HL-60 (cell line): ENCODE measurements at places on chromosomes 7 and 10.

- DNase-seq = no peak
Measured at GRCh38 chr7:91162436-91162835, 101.8 kb upstream of the FZD1 start.

- DNase-seq = no peak
Measured at GRCh38 chr10:30158325-30158960, 99.1 kb upstream of the JCAD start.

- no peak for DNase-seq
Measured at GRCh38 chr10:31460242-31460641, 141.2 kb downstream of the ZEB1 start.

DNA sequence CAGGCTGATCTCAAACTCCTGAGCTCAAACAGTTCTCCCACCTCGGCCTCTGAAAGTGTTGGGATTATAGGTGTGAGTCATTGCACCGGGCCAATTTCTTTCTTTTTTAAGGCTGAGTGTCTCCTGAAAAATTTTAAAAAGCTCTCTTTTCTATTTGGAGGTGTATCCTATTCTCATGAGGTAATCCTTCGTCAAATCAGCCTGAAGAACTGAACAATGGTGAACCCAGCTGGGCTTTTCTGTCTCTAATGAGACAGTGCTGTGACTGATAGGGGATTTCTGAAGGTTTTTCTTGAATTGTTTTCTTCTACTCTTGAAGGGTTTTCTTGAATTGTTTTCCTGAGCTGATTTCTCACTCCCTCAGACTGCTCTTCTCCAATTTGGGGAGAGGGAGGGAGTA is 30.9 kb upstream of the CALU start:
- no peak for DNase-seq

GRCh38 chr10:101290881-101291280 is 61.6 kb upstream of the LBX1 start:
- no peak for DNase-seq

GRCh38 chr7:116726149-116726548 is 54.2 kb downstream of the MET start:
- DNase-seq = no peak

- DNase-seq = no peak
Measured at GRCh38 chr10:80471001-80471400, 16.9 kb downstream of the TSPAN14 start.

GRCh38 chr7:128849804-128850490 is 12.7 kb upstream of the ATP6V1F start:
- no peak for DNase-seq

- DNase-seq = no peak
Measured at GRCh38 chr10:69326692-69327091, 48.4 kb downstream of the HK1 start.

DNA sequence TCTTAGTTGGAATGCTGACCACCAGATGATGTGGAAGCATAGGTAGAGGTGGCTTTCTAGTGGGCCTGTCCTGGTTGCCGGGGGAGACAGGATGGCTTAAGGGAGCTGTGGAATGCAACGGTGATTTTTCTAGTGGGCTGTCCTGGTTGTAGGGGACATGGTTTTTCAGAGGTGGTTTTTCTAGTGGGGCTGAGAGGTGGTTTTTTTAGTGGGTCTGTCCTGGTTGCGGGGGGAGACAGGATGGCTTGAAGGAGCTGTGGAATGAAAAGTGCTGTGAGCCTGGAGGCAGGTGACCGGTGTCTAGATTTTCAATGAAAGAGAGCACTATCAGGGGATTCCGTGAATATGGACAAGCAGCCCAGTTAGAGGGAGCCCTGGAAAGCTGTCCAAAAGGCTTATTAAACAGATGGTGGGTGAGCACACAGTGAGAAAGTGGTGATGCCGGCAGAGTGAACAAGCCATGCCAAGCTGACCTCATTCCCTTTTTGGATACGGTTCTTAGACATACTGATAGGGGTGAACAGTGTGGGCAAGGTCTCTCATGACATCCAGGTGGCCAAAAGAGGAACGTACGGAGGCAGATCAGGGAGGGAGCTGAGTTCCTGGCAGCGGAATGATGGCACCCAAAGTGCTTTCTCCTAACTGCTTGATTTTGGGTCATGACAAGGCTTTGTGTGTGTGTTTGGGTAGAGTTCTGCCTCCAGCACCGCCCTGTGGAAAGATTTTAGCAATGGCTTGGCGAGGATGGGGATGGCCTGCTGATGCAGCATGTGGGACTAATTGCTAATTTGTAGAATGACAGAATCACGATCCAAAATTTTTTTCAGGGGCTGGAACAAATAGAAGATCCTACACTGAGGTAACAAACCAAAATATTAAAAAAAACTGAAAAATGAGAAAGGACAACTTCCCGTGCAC is 126.6 kb downstream of the TMEM178B start:
- no peak for DNase-seq

DNA sequence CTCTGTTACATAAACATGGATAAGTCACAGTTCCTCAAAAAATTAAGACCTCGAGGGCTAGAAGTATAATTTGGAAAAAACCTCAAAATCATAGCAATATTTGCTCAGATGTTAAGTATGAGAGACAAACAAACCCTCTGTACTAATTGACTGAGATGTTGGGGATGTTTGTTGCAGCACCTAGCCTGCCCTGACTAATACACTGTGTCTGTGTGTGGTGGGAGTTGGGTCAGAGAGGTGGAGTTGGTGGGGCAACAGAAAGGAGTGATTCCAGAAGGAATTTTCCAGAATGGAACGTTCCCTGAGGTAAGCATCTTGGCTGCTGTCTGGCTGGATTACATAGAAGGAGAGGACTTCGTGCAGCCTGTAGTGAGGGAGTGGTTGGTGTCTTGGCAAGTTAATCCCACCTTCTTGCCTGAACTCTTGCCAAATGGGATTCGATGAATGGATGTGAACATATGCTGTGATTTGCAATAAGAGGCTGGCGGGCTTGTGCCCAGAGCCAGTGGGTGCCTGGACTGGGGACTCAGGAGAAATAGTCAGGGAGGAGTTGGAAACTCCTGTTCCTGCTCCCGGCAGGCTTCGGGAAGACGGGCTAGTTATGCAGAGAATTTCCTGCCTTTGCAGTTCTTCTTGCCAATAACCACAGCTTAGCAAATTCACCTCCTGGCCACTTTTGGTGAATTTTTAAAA is 9.3 kb upstream of the FAM180A start:
- DNase-seq = no peak

GRCh38 chr10:13348216-13349017 is at the start of gene SEPHS1:
Gene SEPHS1 (minus strand): TSS chr10:13348293. CDS start chr10:13344950, 3,343 bp downstream.
- peak; percentile 49 for DNase-seq

- DNase-seq = no peak
Measured at GRCh38 chr10:121722665-121723064, 124.4 kb upstream of the FGFR2 start.

- DNase-seq = no peak
Measured at GRCh38 chr7:111006040-111006439, 84.9 kb upstream of the LRRN3 start.

- DNase-seq = no peak
Measured at GRCh38 chr10:86944471-86944870, 12.9 kb downstream of the MMRN2 start.

DNA sequence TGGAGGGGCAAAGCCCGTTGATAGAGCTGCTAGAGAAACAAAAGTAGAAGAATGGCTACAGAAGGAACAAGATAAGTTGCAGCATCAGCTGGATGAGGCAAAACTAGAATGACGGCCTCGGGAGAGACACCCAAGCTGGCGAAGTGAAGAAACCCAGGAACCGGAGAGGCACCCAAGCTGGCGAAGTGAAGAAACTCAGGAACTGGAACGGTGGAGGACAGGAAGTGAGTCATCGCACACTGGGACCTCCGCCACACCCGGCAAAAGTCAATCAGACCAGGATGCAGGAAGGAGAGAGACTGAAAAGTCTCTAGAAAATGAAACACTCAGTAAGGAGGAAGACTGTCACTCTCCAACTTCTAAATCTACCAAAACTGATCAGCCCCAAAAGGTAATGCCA is 133.0 kb upstream of the NEBL start:
- peak; percentile 54 for DNase-seq

- DNase-seq = no peak
Measured at GRCh38 chr7:130894146-130894908, 160.3 kb upstream of the KLF14 start.

DNA sequence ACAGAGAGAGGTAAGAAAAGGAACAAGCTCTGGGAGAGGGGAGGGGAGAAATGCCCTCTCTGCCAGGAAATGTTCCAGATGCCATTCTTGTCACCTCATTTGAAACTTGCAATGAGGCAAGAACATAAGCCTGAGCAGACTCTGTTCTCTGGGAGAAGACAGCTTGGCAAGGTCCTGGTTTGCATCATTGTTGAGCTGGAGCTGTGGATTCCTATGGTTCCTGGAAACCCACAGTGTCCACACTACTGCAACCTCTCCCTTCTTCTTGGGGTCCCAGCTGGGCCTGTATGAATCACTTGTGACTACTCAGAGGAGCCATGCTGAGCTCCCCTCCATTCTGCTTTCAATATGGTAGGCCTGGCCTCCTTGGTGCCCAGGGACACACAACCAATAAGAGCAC is 60.8 kb upstream of the HECTD2 start:
- no peak for DNase-seq

DNA sequence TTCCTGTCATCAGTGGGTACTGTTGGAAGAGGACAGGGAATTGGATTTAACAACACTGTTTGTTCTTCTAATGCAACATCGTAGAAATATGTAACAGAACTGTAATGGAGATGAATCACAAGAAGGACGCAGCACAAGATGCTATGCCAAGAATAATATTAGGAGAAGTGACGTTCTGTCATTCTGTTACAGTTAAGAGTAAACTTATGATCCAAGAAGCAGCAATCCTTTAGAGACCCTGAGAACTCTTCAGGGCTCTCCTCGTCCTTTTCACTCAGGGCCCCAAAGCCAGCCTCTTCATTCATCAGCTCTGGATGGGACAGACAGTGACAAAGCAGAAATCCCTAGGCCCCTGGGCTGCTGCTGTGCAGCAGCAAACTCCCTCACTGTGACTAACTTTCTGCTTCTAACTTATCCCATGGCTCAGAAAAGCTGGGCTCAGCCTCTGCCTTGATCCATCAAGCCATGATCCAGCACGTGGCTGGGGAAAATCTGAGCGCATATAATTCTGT is 8.7 kb upstream of the IL6 start:
- no peak for DNase-seq

DNA sequence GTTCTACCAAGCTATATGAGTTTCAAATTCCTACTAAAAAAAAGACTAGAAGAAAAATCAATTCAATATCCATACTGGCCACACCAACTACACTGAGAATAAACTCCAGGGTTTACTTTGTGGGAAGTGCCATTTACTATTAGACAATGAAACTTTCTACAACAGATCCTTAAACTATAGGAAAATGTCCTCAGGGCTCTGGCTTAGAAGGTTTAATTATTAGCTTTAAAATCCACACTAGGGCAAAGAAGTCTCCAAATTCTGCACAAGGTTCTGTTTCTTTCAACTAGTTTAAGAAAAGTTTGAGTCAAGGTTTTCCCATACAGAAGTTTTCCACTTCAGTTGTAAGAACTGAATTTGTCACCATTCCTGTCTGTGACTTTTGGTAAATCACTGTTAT is 231.7 kb upstream of the CCDC6 start:
- no peak for DNase-seq

- DNase-seq = peak; percentile 81
Measured at GRCh38 chr10:79241990-79242619, 105.2 kb upstream of the PPIF start.

DNA sequence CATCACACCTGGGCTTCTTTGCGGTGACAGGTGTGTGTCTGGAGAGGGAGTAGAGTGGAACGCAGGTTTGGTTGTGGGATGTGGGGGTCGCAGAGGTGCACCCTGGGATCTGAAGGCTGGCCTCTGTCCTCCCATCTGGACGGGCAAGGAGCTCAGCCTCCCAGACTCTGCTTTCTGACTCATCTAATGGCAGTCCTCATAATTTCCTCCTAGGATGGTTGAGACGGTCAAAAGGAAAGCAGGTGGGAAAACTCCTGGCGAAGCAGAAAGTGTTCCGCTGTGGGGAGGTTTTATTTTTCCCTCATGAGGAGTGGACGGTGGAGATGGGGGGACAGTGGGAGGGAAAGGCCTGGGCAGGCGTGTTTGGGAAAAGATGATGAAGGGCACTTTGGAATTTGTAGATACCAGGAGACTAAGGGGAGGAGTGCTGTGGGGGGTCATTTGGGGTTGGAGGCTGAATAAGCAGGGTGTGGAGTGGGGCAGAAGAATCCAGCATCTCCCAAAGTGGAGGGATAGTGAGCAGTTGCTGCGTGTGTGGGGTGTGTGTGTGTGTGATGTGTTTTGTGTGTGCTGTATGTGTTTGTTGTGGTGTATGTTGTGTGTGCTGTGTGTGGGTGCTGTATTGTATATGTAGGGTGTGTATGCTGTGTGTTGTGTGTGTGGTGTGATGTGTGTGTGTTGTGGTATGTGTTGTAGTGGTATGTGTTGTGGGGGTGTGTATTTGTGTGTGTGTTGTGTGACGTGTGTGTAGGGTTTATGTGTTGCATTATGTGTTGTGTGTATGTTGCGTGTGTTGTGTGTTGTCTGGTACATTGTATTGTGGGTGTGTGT is 97.2 kb upstream of the PODXL start:
- no peak for DNase-seq

DNA sequence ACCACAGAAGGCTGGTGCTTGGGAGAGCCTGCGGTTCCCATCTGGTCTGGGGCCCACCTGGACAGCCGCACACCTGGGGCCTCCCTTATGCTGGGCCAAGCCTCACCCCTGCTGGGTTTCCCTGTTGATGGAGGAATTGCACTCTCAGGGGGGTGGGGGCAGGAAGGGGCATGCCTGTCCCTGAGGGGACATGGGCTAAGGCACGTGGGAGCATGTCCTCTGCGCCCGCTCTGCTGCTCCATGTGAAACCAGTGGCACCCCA is 43.4 kb downstream of the OAT start:
- no peak for DNase-seq

DNA sequence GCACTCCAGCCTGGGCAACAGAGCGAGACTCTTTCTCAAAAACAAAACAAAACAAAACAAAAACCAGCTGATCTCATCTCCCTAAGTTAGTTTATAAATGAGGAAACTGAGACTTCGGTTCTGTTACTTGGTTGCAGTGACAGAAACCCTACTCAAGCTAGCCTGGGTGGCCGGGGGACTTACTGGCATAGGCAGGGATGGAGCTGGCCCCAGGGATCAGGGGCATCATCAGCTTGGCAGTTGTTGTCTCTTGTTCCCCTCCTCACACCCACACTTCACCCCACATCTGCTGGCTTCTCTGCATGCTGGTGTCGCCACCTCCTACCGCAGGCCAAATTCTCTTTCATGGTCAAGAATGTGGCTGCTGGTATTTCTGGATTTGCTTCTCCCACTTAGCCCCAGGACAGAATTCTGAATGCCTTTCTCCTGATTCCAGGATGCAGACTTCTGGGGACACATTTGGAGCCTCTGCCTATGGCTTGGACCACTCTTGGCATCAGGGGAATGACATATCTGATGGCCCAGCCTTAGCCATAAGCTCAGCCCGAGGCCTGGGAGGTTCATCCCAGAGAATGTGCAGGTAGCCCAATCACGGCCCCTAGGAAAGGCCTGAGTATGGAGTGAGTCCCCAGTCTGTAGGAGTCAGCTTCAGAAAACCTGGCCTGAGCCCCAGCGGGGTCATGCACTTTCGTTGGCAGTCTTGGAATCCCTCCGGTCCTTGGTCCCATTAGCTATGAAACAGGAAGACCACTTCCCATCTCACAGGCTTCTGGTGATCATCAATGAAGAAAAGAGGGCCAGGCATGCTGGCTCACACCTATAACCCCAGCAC is 41.6 kb upstream of the CTBP2 start:
- no peak for DNase-seq

- DNase-seq = no peak
Measured at GRCh38 chr10:102358712-102359382, 36.7 kb upstream of the NFKB2 start.

- no peak for DNase-seq
Measured at GRCh38 chr10:103451091-103451813, 918 bp downstream of the CALHM2 start.

GRCh38 chr10:14904316-14904732 is 25.7 kb downstream of the SUV39H2 start:
- no peak for DNase-seq
